ENCODE measurements at places on chromosomes 2 and 18.

DNA sequence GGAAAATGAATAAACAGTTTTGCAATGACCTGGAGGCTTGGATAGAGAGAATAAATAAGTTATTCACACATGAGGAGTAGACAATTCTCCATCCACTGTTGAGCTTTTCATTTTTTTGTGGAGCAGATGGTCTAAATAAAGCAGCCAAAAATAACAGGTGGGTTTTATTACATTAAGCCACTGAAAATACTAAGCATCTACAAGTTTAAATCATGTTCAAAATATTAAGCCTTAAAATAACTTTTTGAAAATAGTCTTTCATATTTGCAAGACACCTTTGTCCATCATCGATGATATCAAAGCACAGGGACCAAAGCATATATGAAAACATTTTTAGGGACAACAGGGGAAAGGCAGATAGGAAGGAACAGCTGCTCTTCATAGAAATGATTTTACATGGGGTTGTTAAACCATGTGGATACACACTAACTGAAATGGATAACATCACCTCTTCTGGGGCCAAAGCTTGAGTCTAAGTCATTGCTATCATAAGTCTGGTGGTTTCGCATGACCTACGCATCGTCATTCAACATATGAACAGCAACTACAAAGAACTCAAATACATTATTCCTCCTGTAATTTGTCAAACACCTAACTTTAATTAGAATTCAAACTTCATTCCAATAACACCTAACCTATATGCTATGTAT is 197.6 kb upstream of the CHST9 start:
- DNase-seq = no peak

DNA sequence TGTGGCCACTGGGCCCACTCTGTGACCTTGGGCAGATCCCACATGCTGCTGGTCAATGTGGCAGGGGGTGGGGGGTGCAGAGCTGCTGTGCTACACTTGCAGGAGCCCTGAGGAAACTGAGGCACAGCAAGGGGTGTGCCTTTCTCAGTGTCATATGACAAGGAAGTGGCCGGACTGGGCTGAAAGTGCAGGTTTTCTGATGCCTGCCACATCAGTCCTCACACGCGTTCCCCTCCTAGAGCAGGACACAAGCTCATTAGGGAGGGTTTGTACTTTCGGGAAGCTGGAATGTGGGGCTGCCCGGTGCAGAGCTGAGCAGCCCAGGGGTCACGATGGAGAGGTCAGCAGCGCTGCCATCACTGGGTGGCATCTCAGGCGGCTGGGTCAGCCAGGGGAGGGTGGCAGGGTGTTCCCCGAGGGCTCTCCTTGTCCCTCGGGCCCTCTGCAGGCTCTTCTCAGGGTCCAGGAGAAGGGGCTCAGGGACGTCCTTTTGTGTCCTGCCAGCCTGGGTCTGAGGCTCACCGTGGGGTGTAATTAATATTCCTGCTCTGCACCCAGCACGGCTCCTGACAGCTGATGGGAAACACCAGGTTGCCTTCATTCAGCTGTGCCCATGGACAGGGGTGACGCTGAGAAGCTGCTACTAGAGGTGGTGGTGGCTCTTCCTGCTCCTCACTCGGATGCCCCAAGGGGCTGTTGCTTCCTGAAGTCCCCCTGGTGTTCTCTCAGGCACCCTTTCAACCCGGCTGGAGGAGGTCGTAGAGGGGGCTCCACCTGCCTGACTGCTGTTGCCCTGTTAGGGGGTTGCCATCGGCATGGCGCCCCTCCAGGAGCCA is 62.1 kb upstream of the HDAC4 start:
- DNase-seq = no peak

DNA sequence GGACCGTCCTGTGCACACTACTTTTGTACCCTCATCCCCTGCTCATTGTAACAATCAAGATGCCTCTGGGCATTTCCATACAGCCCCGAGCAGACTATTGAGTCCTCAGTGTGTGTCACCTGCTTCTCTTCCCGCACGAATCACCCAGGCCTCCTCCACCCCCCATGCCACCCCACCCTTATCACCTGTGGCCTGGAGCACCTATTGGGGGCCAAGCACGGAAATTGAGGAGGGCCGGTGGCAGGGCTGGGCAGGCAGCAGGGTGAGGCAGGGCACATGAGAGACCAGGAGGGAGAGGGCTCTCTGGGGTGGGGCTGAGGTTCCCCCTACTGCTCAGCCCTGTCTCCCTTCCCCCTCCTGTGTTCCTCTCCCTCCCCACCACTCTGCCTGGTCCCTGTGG is 4.3 kb upstream of the NIFK start:
- DNase-seq = no peak

DNA sequence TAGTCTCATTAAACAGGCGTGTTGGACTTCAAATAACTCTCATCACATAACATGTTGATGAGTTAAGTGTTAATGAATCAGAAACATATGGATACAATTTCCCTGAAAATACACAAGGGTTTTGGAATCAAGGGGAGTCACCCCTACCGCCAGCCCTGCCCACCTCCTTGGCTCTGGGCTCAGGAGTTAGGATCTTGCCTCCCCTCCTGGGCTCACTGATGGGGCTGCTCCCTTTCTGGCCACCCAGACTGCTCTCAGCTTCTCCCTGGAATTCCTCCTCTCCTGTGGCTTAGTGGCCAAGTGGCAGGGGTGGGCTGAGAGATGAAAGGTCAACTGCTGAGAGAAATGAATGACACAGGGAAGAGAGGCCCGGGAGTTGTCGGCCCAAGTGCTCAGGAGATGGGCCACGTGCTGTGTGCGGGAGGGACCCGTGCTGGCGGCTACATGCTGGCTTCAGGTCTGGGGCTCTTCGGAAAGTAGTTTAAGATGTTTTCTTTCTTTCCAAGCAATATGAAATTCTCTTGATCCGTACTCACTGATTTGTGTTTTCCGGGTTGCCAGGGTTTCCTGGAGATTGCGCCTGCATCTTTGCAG is 55.8 kb upstream of the TNP1 start:
- no peak for DNase-seq

- no peak for DNase-seq
These were observed 346.1 kb upstream of the KYNU start for GRCh38 chr2:142531377-142531776.

GRCh38 chr2:208929139-208929864 is 494.5 kb upstream of the MAP2 start:
- no peak for DNase-seq

GRCh38 chr2:239407112-239407511 is 6.3 kb upstream of the HDAC4 start:
- DNase-seq = no peak

GRCh38 chr2:32948266-32948665 is 1.5 kb downstream of the LTBP1 start:
- no peak for DNase-seq

All from activated naive CD8-positive, alpha-beta T cell treated with anti-CD3 and anti-CD28 coated beads for 36 hours (primary cell).